ENCODE measurements at places on chromosomes 5 and 9. TPM values are rescaled to one million over a fixed set of nuclear protein-coding genes. Genes with fewer than 3 reads are reported as not detected.

Gene KCNMB1
- 5.1 TPM for total RNA-seq

GRCh38 chr9:68804911-68805889 is 100.2 kb downstream of the PIP5K1B start:
- DNase-seq: no peak

DNA sequence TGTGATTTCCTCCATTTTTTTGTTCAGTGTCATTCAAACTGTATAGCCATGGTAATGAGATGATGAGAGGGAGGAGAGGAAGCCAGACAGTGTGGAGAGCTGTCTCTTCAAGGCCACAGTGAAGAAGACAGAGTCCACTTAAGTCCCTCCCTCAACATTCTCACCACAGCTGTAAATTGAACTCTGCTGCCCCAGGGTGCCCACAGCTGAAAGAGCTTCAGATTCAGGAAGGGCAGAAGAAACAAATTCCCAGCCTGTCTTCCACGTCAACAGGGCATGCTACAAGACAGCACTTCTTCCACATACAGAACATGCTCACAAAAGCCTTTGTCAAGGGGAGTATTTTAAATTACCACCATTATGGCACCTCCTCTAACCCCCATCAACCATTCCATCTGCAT is 100.4 kb downstream of the KLHL3 start:
- no peak for DNase-seq

Gene APC
- 51.5 TPM for total RNA-seq

Gene GABRP
- total RNA-seq: 0.32 TPM
